ENCODE measurements at places on chromosomes 16 and 17. TPM values are rescaled to one million over a fixed set of nuclear protein-coding genes. Genes with fewer than 3 reads are reported as not detected.

OTOA gene
- total RNA-seq: 0.21 TPM

DNA sequence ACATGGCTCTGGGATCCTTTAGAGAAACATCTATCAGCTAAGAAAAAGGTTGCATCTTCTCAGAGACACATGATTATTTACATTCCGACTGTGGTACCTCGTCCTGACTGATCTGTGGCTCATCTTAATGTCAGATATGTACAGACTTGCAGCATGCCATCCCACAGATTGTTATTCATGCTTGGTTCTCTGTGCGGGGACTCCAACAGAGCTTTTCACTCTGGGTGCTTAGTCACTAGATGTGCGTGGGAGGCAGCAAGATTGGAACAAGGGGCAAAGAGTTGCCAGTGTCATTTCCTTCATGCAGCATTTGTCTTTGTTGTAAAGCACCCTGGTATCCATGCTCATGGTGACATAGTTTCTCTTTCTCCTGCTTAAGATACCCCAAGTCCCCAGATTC lies 179.1 kb upstream of the CACNG5 start:
- H3K27me3 ChIP-seq: no peaks in the 10 kb centered on the region
- no peak overlapping the region for H3K27ac ChIP-seq
- H3K36me3 ChIP-seq: no peaks in the 10 kb centered on the region
- no peak for DNase-seq
- H3K4me1 ChIP-seq: no peaks in the 10 kb centered on the region
- H3K4me3 ChIP-seq: no peak overlapping the region

RGS11 gene
- 16.8 TPM for total RNA-seq

DNA sequence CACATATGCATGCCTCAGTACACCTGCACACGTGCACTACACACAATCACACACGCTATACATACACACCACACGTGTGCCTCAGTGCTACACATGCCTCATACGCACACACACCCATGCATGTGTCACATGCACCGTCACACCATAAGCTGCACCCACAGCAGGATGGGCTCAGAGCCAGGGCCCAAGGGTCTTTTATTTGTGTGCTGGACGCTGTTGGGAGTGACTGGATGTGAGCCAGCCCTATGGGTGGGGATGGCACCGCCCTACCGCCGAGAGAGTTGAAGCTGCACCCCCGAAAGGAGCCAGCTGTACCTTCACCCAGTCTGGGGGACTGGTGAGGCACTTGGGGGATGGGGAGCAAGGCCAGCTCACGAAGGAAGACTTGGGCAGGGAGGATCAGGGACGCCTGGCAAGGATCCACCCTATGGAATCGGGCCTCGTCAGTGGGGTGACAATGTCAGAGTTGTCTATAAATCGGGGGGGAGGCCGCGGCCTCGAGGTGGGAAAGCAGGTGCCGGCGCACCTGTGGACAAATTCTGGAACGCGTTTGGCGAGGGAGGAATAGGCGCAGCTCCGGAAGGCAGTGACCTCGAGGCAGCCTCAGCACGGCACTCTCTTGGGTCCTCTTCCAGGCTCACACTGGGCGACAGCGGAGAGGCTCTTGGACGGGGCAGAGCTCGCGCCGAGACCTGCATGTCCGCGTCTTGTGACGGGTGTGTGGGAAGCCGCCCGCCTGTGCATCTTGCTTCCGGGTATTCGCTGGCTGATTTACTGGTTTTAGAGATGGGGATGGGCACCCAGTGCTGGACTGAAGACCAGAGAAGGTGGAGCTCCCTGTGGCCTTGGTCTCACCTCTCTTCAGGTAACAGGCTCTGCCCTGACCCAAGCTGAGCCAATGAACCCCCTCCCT lies 7.3 kb downstream of the RGS11 start:
- H3K4me3 ChIP-seq: no peak overlapping the region
- H3K27ac ChIP-seq: no peak overlapping the region
- H3K4me1 ChIP-seq: no peaks in the 10 kb centered on the region
- no peak for DNase-seq

DLX3 gene
- total RNA-seq: not detected

DNA sequence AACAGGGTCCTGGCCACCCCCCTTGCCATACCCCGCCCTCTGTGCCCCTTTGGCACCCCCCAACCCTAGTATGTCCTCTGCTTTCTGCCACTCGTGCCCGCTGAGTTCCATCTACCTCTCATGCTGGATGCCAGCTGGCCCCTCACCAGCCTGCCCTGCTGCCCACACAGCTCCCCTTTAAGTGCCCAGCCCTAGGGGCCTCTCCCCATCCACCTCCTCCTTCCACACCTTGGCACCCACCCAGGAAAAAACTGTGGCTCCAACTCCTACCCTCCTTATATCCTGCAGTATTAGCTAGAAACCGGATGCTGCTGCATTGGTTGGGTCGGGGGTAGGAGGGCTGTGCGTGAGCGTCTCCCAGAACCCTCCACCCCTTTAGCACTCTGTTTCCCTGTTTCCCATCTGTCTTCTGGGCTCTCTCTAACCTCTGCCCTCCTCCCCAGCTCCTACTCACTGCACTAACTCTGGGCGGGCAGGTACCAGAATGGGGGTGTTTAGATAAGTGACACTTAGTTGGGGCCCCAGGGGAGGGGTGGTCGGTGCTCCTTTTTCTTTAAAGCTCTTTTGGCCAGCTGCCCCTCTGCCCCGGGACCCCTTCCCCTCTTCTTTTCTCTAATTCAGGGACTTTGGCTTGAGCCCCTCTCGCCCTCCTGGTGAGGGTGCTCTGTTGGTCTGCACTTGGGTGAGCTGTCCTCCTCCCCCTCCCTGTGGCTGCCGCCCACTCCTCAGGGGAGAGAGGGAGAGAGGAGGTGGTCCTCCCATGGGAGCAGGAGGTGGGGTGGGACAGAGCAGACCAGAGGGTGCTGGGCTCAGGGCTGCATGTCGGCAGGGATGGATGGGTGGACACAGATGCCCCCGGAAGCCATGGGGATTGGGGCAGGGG lies 9.9 kb downstream of the NR1D1 start:
- no peaks in the 10 kb centered on the region for H3K27me3 ChIP-seq
- H3K4me3 ChIP-seq: no peak overlapping the region
- peaks cover 71% of the 10 kb centered on the region for H3K4me1 ChIP-seq
- DNase-seq: no peak

DNA sequence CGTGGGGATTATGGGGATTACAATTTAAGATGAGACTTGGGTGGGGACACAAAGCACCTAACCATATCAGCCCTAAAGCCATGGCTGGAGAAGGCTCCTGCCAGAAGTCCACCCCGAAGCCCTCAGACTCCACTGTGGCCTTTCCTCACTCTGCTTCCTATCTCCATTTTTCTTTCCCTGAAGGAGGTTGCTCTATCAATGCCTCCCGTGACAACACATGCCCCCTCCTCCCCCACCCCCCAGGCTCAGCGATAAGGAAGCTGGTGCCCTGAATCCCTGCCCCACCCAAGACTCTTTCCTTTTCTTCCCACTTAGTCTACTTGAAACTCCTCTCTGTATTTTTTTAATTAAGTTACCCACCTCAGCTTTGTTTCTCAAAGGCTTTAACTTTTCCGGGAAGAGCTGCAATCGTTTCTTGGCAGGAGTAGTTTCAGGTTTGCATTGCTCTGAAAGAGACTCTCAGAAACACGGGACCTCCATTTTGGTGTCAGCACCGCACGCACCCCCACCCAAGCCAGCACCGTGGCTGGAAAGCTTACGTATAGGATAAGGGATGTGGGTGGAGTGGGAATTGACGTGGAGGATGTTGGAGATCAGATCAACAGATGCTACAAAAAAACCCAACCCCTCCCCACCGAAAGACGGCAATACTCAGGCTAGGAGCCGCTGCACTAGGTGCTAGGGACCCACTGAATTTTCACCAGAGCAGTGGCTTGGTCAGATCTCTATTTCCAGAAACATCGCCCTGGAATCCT lies 15.2 kb upstream of the CA4 start:
- H3K4me1 ChIP-seq: peaks cover 23% of the 10 kb centered on the region
- peaks cover 3% of the 10 kb centered on the region for H3K36me3 ChIP-seq
- no peak for DNase-seq
- H3K27me3 ChIP-seq: no peaks in the 10 kb centered on the region
- peak overlapping the region; percentile 86 for H3K4me3 ChIP-seq

GRCh38 chr16:66473051-66473571 lies 46.0 kb downstream of the BEAN1 start:
- no peaks in the 10 kb centered on the region for H3K36me3 ChIP-seq
- DNase-seq: no peak
- no peak overlapping the region for H3K4me3 ChIP-seq
- H3K4me1 ChIP-seq: no peaks in the 10 kb centered on the region
- H3K27ac ChIP-seq: no peak overlapping the region

DUSP14 gene
- 18.1 TPM for total RNA-seq

GRCh38 chr17:57528058-57528451 lies 217.0 kb downstream of the CCDC182 start:
- no peak for DNase-seq
- H3K27me3 ChIP-seq: no peaks in the 10 kb centered on the region
- no peak overlapping the region for H3K27ac ChIP-seq

DNA sequence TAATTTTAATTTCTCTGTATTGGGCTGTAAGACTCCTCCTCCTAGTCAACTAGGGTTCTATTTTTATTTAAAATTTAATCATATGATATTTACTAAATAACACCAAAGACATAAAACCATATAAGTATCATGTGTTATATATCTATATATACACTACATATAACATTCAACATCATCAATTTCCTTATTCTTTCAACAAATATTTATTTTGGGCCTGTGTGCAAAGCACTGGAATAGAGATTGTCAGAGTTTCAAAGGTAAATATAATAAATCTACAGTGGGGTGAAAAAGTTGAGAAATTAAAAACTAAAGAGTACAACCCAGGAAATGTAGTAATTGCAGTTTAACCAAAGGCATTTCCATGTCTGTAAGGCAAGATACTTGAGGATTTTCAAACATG lies 364.0 kb downstream of the CA10 start:
- DNase-seq: no peak
- no peaks in the 10 kb centered on the region for H3K27me3 ChIP-seq
- H3K36me3 ChIP-seq: no peaks in the 10 kb centered on the region
- no peaks in the 10 kb centered on the region for H3K4me1 ChIP-seq

GRCh38 chr16:71880176-71880575 lies 3.8 kb downstream of the ZNF821 start:
- H3K4me1 ChIP-seq: peaks cover 7% of the 10 kb centered on the region
- no peak overlapping the region for H3K27ac ChIP-seq
- peaks cover 21% of the 10 kb centered on the region for H3K36me3 ChIP-seq
- no peaks in the 10 kb centered on the region for H3K27me3 ChIP-seq
- no peak overlapping the region for H3K4me3 ChIP-seq

DNA sequence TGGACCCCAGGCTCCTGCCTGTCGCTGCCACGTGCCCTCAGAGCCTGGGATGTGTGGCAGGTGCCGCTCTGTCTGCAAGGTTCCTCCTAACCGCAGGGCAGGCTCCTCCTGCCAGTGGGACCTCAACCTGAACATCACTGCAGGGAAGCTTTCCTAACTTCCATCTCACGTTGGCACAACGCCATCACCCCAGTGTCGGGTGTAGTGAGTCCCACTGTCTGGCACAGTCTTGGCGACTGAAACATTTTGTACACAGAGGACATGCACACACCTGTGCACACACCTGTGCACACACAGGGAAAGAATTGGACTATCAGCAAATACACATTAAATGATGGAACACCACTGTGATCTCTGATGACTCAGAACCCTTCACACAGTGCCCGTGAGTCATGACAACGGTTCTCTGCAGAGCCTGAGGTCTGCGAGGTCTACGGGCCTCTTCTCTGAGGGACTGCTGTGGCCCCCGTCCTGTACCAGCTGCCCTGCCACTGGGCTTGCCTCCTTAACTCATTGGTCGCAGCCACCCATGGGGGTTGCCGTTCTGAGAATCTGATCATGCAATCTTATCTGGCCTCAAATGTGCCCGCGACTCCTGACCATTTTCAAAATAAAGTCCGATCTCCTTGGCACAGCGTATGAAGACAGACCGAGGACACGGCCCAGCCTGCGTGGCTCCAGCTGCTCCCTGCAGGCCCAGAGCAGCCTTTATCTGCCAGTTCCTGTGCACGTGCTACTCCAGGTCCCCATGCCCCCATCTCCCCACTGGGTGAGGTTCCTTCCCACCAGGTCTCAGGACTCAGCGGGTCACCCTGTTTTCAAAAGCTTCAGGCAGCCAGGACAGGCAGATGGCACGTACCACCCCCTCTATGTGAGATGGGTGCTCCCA lies 7.6 kb downstream of the CCDC57 start:
- no peaks in the 10 kb centered on the region for H3K27me3 ChIP-seq
- peaks cover 11% of the 10 kb centered on the region for H3K4me1 ChIP-seq
- no peak overlapping the region for H3K27ac ChIP-seq
- no peak for DNase-seq

DNA sequence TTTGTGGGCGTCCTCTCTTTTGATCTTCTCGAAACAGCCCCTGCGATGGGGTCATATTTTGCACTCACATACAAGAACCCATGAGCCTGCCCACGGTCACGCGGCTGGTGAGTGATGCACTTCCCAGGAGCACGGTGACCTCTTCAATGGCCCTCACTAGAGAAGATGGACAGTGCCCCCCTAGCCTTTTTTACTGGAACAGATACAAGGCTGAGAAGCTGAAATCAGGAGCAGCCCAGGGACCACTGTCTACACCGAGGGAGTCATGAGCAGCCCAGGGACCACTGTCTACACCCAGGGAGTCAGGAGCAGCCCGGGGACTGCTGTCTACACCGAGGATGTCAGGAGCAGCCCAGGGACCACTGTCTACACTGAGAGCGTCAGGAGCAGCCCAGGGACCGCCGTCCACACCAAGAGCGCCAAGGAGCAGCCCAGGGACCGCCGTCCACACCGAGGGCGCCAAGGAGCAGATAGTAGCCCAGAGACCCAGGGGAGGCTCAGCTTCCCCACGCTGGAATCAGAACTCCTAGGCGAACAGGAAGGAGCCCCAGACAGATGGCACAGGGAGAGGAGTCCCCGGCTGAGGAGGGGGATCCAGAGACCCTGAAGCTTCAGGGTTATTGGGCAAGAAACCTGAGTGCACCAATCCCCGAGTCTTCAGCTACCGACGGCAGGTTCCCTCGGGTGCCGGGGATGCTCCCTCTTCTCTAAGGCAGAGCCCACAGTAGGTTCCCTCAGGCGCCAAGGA lies 23.7 kb downstream of the ACSF3 start:
- DNase-seq: no peak
- H3K27me3 ChIP-seq: no peaks in the 10 kb centered on the region
- H3K4me3 ChIP-seq: no peak overlapping the region
- peaks cover 57% of the 10 kb centered on the region for H3K36me3 ChIP-seq
- H3K4me1 ChIP-seq: no peaks in the 10 kb centered on the region

GRCh38 chr16:878072-878784 lies 77.7 kb upstream of the GNG13 start:
- H3K27me3 ChIP-seq: no peaks in the 10 kb centered on the region
- no peak overlapping the region for H3K4me3 ChIP-seq
- DNase-seq: no peak
- H3K36me3 ChIP-seq: peaks cover 6% of the 10 kb centered on the region
- no peaks in the 10 kb centered on the region for H3K4me1 ChIP-seq

- no peaks in the 10 kb centered on the region for H3K36me3 ChIP-seq
- no peaks in the 10 kb centered on the region for H3K27me3 ChIP-seq
- H3K4me3 ChIP-seq: no peak overlapping the region
- DNase-seq: no peak
Observed at GRCh38 chr17:43578404-43578698, 32.2 kb upstream of the ETV4 start.

GAS2L2 gene
- total RNA-seq: not detected
